Stimulated activated CD4-positive, alpha-beta T cell treated with anti-CD3 and anti-CD28 coated beads, Interleukin-15, amount 100 ng/mL, for 24 hours (primary cell): ENCODE measurements at places on chromosomes 2 and 18.

- no peak for DNase-seq
These were observed 96.4 kb upstream of the TEKT4 start for GRCh38 chr2:94774851-94775250.

- no peak for DNase-seq
These were observed 51.3 kb upstream of the CERS6 start for GRCh38 chr2:168404764-168405163.

- DNase-seq: no peak
These were observed 33.7 kb downstream of the EN1 start for GRCh38 chr2:118813601-118814339.

DNA sequence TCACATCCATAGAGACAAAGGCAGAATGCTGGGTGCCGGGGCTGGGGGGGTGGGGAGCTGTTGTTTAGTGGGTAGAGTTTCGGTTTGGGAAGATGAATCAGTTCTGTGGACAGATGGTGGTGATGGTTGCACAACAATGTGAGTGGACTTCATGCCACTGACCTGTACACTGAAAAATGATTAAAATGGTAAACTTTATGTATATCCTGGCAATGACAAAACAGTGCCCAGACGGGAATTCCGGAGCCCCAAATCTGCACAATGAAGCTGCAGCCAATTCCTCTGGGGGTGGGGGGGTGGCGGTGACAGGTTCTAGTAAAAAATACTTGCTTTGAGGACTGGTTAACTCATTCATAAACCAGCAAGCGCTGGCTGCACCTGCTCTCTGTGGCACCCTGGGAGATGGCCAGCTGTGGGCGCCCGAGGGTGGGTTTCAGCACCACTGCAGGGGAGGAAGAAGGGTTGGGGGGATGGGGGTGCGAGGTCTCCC is 81.8 kb upstream of the HPCAL1 start:
- DNase-seq: no peak

- peak; percentile 86 for DNase-seq
These were observed 157.0 kb downstream of the LDLRAD4 start for GRCh38 chr18:13375302-13376255.

DNA sequence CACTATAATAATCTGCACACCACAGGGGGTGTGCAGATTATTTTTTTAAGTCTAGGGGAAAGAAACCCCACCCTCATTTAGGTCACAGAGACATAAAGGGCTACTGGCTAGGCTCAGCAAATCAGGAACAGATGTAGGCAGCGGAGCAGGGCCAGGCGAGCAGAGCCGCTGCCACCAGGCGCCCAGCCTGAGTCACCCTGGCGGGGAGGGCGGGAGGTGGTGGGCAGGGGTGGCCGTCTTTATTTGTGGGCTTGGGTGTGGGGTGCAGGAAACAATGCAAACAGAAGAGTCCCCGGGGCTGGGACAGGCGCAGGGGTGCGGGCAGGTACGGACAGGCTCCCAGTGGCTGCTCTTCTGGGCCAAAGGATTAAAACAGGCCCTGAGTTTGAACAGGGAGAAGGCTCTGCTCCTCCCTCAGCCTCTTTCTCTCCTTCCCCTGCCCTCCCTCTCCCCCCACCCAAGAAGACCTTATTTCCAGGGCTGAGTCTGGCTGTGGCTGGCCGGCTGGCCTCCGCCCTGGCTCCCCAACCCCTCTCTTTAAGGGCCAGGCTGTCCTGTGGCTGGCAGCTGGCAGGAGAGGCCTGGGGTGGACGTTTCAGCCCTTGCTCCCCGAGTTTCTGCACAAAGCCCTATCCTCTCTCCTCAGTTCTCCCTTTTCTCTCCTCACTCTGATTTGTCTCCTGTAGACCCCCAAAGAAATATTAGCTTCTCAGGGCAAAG is 142.9 kb upstream of the SMAD2 start:
- no peak for DNase-seq

GRCh38 chr2:68834737-68835376 is 36.3 kb downstream of the BMP10 start:
- no peak for DNase-seq

GRCh38 chr2:86631846-86632485 is 8.3 kb upstream of the RNF103 start:
- no peak for DNase-seq

- no peak for DNase-seq
These were observed 540.6 kb upstream of the GCFC2 start for GRCh38 chr2:76251342-76251741.

- DNase-seq: no peak
These were observed 23.4 kb upstream of the SNED1 start for GRCh38 chr2:240974771-240975572.

- no peak for DNase-seq
These were observed 35.0 kb downstream of the TMEM177 start for GRCh38 chr2:119713819-119714490.

- no peak for DNase-seq
These were observed 136.3 kb downstream of the TMEM163 start for GRCh38 chr2:134582547-134582899.

GRCh38 chr2:190180313-190181122 is 118.0 kb upstream of the MSTN start:
- DNase-seq: peak; percentile 46

GRCh38 chr18:50131591-50131990 is 63.4 kb downstream of the MYO5B start:
- DNase-seq: no peak

DNA sequence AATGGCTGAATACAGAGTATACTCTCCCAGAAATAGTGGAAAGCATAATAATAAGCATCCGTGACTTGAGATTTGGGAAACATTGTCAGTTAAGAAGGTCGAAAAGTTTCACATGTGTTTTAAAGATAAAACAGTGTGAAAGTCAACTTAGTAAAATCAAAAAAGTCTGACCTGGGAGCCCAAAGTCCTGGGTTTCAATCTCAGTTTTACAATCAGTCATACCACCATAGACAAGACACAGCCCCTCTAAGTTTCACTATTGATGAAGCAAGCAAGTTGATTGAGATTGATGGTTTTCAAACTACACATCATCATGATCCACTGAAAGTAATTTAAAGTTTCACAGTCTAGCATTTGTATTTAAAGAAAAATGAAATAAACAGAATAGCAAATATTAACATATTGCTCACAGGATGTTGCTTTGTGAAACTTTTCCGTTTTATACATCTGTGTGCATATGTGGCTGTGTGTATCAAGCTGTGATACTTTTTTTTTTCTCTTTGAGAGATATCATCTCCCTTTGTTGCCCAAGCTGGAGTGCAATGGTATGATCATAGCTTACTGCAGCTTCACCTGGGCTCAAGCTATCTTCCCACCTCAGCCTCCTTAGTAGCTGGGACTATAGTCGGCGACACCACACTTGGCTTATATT is 71.1 kb downstream of the PIK3C3 start:
- no peak for DNase-seq

DNA sequence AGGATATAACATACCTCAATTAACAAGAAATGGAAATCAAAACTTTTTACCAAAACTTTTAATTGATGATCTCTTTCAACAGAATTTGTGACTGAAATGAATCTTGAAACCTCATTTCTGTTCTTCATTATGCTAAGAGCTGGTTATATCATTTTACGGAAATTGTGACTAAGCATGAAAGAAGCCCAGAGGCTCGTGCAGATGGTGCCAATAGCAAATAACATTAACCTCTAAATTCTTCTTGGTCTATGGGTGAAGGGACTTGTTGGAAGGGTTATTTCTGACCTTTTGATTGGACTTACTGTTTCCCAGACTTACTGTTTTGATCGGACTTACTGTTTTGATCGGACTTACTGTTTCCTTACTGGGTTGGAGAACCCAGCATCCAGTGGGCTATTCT is 435.6 kb downstream of the TDRD15 start:
- DNase-seq: no peak
